ENCODE measurements at places on chromosomes 12 and 14.
A peak's percentile ranks its signal among the peaks of the same experiment; 100 is the strongest.

GRCh38 chr12:83465632-83466031, 778.9 kb downstream of the TMTC2 start:
- DNase-seq, result no peak

- no peak for DNase-seq
Observed at GRCh38 chr14:32986791-32987540, 48.3 kb downstream of the NPAS3 start.

DNA sequence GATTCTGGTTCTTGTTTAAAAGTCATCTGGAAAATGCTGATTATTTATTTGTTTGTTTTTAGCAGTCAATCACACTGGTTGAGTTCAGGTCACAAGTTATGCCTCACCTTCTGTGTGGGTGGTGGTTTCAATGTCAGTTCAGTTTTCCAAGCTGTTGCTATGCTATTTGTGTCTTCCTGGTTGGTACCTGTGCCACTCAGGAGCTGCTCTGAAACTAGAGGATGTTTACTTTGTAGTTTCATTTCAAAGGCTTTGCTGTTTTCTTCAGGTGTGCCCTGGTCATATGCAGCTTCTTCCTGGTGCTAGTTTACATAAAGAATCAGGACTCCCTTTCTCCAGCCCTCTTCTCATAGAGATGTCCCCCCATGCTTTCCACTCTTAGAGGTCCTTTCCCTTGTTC, 75.7 kb upstream of the PPP4R3A start:
- DNase-seq, result no peak

GRCh38 chr12:74541074-74541473, 3.4 kb downstream of the ATXN7L3B start:
- no peak for DNase-seq

- no peak for DNase-seq
Observed at GRCh38 chr14:30230719-30231118, 303.1 kb upstream of the PRKD1 start.

DNA sequence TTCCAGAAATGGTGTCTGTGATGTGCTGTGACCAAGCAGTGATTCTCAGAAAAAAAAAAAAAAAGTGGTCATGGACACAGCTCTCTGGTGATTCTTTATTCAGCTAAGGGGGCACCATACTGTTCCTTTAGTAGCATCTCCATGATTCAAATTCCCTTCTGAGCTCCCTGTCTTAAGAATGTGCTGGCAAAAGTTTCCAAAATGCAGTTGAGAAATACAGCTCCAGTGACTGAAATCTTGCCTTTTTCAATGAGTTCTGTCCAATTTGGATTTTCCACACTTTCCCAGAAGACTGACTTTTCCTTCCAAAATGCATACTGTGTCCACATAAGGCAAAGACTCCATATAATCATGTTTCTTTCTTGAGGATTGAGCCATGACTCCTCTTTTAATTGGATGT, 24.3 kb upstream of the CPM start:
- DNase-seq, result no peak

GRCh38 chr14:100629098-100629497, 41.9 kb upstream of the BEGAIN start:
- no peak for DNase-seq

DNA sequence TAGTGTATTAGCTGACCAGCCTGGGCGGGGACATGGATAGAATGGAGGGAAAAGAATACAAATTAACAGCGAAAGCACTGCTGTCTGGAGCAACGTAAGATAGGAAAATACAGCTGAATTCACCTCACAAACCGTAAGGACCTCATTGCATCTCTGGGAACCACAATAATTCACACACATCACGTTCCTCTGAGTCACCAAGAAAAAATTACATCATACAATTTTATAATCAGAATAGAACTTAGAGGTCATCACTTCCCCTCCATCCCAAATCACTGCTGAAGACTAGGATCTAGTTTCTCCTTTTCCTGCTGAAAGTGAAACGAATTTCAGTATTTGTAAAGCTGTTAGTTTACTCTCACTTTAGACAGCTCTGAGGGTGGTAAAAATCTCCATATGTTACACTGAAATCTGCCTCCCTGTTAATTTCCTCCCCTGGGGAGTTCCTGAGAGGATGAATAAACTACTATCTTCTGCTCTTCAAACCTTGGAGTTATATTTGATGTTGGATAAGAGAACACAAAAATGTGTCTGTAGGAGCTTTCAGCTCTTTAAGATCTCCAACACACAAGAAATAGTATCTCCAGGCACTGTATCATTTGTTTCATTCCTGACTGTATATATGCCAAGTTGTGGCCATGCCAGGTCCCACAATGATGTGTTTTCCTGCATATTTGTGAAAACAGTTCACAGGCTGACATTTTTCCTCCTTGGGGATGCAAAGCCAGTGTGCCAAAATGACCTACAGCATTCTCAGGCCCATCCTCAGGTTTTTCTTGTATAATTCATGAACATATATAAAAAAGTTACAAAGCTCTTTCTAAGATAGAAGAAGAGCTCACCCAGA, 63.8 kb upstream of the SSTR1 start:
- DNase-seq, result peak; percentile 15

- no peak for DNase-seq
Observed at GRCh38 chr14:23129759-23130316, 10.8 kb upstream of the CEBPE start.

- no peak for DNase-seq
Observed at GRCh38 chr12:131017477-131017991, 63.8 kb downstream of the ADGRD1 start.

DNA sequence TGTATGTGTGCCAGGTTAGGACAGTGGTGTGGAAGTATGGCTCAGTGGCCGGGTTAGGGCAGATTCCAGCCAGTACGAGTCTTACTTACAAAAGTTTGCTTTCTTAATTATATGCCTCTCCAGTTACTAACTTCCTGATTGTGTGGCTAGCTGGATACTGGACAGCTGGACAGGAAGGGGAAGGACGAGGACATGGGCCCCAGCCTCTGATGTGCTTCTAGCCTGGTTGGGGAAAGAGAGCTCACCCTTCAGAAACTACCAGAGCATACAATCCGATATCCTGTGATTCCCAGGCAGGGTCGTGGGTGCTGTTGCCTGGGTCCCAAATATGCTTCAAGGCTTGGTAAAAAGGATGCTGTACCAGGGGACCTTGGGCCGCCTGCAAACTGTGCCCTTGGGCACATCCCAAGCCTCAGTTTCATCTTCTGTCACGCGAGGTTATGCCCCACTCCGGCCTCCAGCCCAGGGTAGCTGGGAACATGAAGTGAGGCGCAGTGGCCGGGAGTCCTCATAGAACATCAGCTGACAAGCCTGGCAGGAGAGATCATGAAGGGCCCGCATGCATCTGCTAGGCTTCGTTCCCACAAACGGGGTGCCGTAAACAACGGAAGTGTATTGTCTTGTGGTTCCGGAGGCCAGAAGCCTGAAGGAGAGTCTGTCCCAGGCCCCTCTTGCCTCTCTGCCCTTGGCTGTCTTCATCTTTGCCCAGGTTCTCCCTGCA, 23.2 kb upstream of the RIN3 start:
- DNase-seq, result no peak

- DNase-seq, result peak; percentile 24
Observed at GRCh38 chr14:26394150-26394810, 203.6 kb downstream of the NOVA1 start.

- no peak for DNase-seq
Observed at GRCh38 chr12:118050972-118051910, 9.7 kb downstream of the WSB2 start.

GRCh38 chr12:107332743-107333142, 239.4 kb upstream of the CRY1 start:
- DNase-seq, result no peak

- DNase-seq, result no peak
Observed at GRCh38 chr14:67973436-67973835, 153.9 kb downstream of the RAD51B start.

DNA sequence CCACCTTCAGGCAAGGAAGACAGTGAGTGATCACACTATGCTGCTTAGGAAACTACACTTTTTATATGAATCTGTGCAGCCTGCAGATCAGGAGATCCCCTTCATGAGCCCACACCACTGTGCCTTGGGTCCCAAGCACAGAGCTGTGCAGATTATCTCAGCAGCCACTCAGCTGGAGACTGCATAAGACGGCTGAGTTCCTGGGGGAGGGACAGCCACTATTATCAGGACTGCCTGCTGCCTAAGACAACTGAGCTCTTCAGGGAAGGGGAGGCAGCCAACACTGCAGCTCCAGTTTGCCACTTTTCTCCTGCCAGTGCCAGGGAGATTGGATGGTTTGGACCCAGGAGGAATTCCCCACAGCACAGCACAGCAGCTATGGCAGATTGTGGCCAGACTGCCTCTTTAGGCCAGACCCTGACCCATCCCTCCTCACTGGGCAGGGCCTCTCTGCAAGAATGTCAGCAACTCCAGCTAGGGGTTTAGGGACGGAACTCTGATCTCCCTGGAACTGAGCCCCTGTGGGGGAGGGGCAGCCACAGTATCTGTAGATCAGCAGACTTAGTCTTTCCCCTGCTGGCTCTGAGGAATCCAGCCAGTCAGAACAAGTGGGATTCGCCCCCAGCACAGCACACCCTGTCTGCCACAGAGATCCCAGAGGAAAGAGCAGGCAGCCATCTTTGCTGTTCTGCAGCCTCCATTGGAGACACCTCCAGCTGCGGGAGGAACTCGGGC, 141.3 kb downstream of the KLHL28 start:
- no peak for DNase-seq

- DNase-seq, result no peak
Observed at GRCh38 chr14:80776657-80777056, 164.9 kb downstream of the CEP128 start.

- DNase-seq, result no peak
Observed at GRCh38 chr14:73753887-73754795, 40.0 kb upstream of the PNMA1 start.

DNA sequence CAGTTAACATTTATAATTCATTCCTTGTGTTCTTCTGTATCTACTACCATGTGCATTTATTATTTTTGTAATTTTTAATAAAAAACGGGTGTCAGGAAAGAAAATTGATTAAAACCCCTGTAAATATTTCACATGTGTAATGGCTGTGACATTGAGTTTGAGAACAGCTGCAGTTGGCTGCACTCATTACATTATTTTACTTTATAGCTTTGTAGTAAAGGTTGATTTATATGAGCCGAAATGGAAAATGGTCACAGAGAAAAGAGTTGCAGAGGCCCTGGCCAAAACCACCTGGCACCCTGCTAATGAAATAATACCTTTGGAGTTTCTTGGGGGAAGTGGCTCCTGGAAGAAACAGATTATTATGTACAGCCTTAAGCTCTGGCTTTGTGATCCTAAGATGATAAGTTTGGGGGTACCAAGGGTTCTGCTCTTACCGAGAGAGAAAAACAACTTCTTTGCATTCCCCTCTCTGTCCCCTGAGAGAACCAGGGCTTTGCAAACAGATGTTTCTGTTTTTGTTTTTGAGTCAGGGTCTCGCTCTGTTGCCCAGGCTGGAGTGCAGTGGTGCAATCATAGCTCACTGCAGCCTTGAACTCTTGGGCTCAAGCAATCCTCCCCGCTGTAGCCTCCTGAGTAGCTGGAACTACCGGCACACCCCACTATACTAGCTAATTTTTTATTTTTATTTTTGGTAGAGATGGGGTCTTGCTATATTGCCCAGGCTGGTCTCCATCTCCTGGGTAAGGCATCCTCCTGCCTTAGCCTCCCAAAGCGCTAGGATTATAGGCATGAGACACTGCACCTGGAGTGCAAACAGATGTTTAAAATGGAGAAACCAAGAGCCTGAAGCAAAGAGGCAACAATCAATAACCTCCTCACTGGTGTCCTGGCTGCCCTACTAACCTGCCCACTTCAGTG, 9.7 kb upstream of the DYNLL1 start:
- DNase-seq, result no peak

DNA sequence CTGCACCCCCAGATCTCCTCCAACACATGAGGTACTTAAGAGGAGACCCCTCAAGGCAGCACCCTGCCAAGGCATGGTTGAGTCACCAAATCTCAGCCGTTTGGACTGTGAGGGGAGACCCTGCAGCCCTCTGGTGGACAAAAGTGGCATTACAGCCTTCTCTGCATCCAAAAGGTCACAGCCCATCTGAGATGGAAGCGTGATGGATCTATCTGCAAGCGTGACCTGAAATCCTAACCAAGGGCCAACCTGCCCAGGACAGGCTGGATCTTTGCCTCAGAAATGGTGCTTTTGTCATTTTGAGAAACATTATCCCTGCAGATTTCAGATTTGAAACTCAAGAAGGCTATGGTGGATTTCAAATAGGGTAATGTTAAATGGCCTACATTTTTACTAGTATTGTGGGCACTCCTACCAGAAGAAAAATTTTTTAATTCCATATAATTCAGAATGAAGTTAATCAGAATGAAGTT, 23.7 kb upstream of the DHRS4 start:
- DNase-seq, result no peak

GRCh38 chr14:69695322-69696203, 71.4 kb upstream of the SRSF5 start:
- DNase-seq, result no peak

- DNase-seq, result no peak
Observed at GRCh38 chr14:52907949-52908348, 42.9 kb downstream of the FERMT2 start.

- no peak for DNase-seq
Observed at GRCh38 chr14:91221270-91221669, 23.2 kb downstream of the GPR68 start.

- no peak for DNase-seq
Observed at GRCh38 chr12:48979602-48980388, 1.7 kb downstream of the WNT1 start.

- DNase-seq, result no peak
Observed at GRCh38 chr12:2825132-2825531, 9.7 kb downstream of the NRIP2 start.

- DNase-seq, result no peak
Observed at GRCh38 chr12:62686938-62687337, 220.3 kb downstream of the MON2 start.

DNA sequence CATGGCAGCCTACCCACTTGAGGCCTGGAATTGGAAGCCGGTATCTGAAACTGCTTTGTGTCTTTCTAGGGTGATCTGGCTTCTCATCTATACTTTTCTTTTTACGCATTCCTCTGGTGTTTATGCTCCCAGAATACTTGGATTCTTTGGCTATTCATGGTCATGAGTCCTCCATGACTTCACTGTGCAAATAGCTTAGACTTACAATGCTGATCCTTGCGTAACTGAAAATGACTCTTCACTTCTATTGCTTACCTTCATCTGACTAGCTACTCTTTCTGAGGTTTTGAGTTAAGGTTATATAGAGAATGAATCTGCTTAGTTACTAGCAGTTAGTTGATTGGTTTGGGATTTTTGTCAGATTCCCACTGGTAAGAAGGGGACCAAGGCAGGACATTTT, 121.7 kb upstream of the NOVA1 start:
- no peak for DNase-seq

GRCh38 chr14:40911141-40911540, 695.5 kb upstream of the LRFN5 start:
- no peak for DNase-seq

DNA sequence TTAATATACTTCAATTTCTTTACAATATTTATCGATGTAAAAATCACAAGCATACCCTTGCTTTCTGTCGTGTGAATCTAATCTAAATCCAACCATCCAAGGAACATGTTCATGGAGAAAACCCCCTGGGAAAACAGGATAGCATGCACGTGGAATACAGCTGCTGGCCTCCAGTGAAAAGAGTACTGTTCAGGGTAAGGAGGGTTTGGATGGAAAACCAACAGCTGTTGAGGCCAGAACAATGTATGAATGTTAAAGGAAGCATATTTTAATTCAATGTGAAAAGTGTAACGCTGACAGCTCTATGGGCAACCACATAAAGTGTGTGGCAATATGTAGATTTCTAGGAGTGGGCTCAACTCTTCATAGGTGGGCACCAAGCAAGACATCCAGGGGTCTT, 344.0 kb downstream of the TMEM132D start:
- no peak for DNase-seq

- DNase-seq, result no peak
Observed at GRCh38 chr12:49546481-49546880, 7.7 kb downstream of the KCNH3 start.

GRCh38 chr12:75704208-75704607, 192.8 kb upstream of the KRR1 start:
- DNase-seq, result no peak
